EL (cell line): ENCODE measurements at places on chromosomes 1 and 21.
A peak's percentile ranks its signal among the peaks of the same experiment; 100 is the strongest.

- DNase-seq, result peak; percentile 26
These were observed 23.4 kb downstream of the CELF3 start for GRCh38 chr1:151693057-151693651.

- DNase-seq, result no peak
These were observed 17.2 kb downstream of the EPHB2 start for GRCh38 chr1:22727873-22728272.

- no peak for DNase-seq
These were observed 24.5 kb downstream of the ERO1B start for GRCh38 chr1:236257216-236257615.

DNA sequence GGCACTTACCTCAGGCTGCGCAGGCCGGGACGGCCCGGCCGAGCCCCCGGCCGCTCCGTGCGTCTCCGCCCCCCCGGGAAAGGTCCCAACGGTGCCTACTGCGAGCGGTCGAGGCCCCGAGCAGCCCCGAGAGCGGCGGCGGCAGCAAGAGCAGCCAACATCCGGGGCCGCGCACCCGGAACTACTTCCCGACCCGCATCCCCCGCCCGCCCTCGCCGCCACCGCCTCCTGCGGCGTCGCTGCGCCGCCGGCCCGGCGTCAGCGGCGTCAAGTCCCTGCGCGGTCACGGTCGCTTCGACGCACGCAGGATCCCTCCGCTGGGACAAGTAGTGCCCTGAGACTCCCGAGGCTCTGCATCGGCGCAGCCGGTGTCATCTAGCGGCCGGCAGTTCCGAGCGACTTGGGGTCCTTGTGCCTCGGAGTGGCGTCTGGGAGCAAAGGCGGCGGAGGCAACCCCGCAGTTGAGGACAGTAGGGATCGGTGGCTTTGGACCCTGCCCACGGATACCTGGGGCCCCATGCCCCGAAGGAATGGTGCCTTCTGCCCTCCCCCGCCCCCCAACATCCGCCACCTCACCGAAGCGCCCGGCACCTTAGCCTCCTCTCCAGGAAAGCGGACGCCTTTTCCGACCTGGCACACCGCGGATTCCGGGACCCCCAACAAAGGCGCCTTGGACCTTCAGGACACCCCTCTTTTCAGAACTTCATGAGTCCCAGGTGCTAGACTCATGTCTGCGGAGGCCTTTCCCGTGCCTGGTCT, at the start of gene FOXJ3:
Gene FOXJ3 (minus strand): TSS at position 186 of the 759 bp plus-strand sequence. CDS start 24,142 bp downstream, outside the sequence.
- peak; percentile 95 for DNase-seq

GRCh38 chr1:23188434-23188884, 19.8 kb upstream of the LUZP1 start:
- DNase-seq, result no peak

GRCh38 chr21:14591882-14592281, 45.8 kb upstream of the SAMSN1 start:
- peak; percentile 2 for DNase-seq
